ENCODE measurements at places on chromosomes 13 and 19.

DNA sequence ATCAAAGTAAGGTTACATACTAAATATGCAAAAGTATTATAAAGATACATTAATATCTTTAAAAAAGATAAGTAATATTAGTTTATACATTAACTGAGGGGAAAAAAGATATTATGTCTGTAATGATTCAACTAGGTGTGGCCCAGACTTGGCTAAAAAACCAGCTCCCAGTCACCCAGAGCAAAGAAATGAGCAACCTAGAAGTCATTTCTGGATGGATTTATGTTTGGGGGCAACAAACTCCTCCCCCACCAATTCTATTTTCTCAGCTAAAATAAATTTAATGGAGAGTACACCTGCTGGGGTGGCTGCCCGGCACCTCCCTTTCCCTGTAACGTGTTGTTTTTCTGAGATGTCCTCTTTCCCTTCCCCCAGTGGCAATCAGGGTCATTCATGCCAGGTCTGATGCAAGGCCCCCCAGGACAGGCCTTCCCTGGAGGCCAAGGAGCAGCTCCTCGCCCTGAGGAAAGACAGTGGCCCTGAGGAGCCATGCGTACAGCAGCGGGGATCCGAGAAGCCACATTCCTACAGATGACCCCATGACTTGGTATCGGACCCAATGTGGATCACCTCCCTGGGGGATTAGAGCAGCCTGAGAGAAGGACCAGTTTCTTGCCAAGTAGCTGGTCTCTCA lies 78.6 kb upstream of the DOCK9 start:
- no peak for DNase-seq

- DNase-seq, result no peak
These were observed 1306.2 kb upstream of the PCDH20 start for GRCh38 chr13:62721893-62722292.

- DNase-seq, result no peak
These were observed 92.2 kb downstream of the STOML3 start for GRCh38 chr13:38898481-38898880.

GRCh38 chr19:2186071-2186846 lies 22.5 kb downstream of the DOT1L start:
- DNase-seq, result no peak

DNA sequence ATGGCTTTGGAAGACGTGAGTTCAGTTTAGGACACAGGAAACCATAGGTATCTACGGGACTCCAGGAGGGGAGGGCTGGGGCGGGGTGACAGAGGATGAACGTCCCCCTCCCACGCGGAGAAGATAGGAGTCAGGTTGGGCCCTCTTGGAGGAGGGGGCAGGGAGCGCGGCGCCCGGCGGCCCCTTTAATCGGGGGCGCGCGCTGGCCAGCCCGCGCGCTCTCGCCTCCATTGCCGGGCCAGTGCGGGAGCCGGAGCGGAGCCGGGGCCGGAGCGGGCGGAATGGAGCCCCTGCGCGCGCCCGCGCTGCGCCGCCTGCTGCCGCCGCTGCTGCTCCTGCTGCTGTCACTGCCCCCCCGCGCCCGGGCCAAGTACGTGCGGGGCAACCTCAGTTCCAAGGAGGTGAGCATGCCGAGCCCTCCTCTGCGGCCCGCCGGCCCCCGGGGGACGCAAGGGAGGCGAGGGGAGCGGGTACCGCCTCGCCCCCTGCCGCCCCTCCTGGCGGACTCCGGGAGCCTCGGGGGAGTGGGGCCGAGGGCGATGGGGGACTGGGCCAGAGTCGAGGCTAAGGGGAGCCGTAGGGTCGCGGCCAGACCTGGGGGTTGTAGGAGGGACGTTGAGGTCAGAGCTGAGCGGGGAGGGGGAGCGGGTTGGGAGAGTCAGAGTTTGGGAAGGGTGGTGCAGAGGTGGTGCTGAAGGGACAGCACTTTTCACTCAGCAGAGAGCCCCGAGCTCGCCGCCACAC lies at the start of gene TMEM145:
Gene TMEM145 (plus strand): TSS at position 214 of the 744 bp plus-strand sequence. CDS start 68 bp downstream, at position 282.
- DNase-seq, result no peak

GRCh38 chr19:41123716-41124294 lies 9.6 kb downstream of the CYP2F1 start:
- DNase-seq, result no peak

DNA sequence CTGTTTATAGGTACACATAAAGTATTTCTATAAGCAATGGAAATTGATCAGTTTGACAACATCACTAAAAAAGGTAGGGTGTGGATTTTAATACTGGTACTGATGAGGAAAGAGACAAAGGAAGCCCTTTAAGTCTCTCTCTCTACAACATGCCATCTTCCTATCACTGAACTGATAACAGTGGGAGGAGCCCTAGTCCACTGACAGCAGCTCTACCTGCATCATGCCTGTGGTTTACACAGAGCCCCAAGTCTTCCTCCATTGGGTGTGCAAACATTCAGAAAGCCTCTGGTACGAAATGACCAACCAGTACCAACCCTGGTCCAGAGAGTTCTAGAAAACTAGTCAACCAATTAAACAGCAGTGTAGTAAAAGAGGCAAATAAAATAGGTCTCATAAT lies 53.4 kb downstream of the KLF12 start:
- DNase-seq, result no peak

GRCh38 chr19:825897-826644 lies 1.6 kb upstream of the AZU1 start:
- DNase-seq, result no peak

DNA sequence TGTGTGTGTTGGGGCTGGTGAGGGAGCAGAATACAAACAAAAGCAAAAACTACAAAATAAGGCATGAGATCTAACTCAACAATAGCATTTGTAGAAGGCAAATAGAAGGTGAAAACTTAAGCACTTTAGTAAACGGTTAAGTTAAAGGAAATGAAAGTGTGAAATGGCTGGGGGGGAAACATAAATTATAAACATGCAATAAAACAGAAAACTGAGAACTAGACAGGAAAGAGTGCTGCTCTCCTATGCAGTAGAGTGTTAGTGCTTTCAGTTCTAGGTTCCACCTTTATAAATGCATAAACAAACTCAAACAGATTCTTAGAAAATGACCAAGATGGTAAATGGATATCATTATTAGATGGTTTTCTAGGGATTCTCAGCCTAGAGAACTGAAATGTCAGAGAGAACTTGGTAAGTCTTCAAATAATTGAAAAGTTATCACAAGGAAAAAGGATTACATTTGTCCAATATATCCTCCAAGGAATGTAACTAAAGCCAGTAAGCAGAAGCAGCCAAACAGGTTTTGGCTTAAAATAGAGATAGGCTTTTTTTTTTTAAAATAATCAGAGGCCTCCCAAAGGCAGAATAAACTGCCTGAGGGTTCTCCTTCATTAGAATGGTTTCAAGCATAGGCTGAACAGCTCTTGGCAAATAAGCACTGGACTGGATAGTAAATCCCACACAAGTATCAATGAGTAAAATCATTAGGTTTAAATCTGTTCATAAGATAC lies 23.3 kb downstream of the RBM26 start:
- no peak for DNase-seq

GRCh38 chr13:67377919-67378318 lies 147.8 kb upstream of the PCDH9 start:
- DNase-seq, result no peak

Data from NCI-H187 treated with DMSO at 0.1 percent for 48 hours (cell line).